KBM-7 (cell line): ENCODE measurements at places on chromosomes 2 and 18.

GRCh38 chr2:19355014-19355405, 3.4 kb downstream of the OSR1 start:
- DNase-seq: no peak

GRCh38 chr2:203191961-203192360, 46.9 kb upstream of the CYP20A1 start:
- no peak for DNase-seq

DNA sequence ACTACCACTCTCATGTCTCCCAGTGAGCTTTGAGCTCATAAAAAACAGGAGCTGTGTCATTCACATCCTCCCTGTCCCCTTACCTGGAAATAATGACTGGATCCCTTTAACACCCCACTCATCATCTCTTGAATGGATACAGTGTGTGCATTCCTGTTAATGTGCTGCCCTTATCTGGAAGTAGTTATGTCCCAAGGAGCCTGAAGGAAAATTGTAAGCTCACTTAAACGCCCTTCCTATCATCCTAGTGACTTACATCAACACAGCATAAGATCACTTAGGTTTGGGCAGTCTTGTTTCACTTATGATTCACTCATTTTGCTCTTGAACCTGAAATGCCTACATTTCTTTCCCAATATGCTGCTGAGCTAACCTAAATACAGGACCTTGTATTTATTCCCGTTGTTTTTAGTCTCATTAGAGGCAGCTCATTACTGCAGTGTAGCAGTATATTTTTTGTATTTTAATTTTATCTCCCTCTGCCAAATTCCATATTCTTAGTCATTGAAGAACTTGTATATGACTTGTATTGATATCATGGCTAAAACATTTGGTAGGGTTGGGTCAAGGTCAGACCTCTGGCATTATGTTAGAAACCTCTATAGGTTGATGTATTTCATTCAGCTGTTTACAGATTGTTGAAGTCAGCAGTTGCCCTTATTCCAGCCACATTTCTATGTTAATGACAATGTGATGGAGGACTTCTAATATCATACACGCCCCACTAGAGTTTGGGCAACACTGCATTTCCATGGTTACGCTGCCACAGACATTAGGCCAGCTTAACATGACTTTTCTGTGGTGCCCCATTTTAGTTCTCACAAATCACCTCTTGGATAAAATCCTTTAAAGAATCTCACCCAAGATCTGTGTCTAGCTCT, 72.9 kb downstream of the PKP4 start:
- no peak for DNase-seq

DNA sequence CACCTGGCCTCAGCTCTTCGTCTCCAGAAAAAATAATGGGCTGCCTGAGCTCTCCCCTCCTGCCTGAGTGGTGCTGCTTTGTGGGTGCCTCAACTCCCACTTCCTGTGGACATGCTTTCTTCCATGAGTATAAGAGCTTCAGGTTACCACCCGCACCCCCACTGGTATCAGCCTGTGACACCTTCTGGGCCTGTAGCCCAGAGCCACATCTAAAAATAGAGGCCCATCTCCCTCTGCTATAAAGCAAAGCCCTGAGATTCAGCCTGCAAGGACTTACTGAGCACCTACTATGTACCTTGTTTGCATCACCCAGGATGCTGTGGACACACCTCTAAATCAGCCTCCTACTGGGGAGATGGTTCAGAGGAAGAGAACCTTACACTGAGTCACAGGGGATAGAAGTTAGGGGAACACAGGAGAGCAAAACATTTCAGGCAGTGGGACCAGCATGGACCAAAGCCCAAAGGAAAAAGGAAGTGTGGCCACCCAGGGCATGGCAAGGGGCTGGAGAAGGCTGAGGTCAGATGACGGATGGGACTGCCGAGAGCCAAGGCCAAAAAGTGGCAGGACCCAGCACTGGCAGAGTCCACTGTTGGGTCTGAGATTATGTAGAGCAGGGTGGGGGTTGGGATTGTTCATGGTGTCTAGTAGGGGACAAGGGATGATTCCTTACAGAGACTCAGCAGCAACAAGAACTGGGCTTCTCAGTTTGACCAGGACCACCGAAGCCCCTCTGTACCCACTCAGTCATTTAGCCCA, 123.7 kb upstream of the PPP1CB start:
- no peak for DNase-seq

- DNase-seq: no peak
These were observed 9.3 kb upstream of the ATL2 start for GRCh38 chr2:38386377-38386776.

DNA sequence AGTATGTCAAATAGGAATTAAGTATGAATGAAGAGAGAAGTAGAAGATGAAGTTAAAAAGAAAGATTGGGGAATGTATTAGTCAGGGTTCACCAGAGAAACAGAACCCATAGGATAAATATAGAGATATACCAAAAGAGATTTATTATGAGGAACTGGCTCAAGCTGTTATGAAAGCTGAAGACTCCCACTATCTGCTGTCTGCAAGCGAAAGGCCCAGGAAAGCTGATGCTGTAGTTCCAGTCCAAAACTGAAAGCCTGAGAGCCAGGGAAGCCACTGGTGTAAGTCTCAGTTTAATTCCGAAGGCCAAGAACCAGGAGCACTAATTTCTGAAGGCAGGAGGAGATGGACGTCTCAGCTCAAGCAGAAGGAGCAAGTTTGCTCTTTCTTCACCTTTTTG, 200.9 kb upstream of the FN1 start:
- DNase-seq: no peak

DNA sequence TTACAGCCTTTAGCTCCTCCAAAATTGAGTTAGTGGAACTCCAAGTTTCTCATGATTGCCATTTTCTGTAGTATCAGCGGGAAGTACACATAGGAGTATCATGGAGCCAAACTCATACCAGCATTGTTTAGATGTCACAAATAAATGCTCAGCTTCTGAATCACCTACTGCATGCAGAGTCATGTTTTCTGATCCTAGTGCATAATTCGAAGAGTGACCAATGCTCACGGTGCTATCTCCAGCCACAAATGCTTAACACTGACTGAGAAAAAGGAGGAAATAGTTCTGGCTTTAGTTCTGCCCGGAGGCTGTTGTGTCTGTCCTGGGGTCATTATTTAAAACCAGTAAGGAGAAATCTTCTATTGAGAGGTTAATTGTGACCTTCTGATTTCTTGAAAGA, 45.4 kb upstream of the LRATD1 start:
- DNase-seq: no peak
